ENCODE measurements at places on chromosomes 2 and 18. TPM values are rescaled to one million over a fixed set of nuclear protein-coding genes. Genes with fewer than 3 reads are reported as not detected.

GRCh38 chr2:12858786-12859185 is 142.1 kb downstream of the TRIB2 start:
- DNase-seq, result no peak

COLEC11 gene
- 15.9 TPM for total RNA-seq

- no peak for DNase-seq
Measured at GRCh38 chr2:24082787-24083566, 1.7 kb downstream of the TP53I3 start.

DNA sequence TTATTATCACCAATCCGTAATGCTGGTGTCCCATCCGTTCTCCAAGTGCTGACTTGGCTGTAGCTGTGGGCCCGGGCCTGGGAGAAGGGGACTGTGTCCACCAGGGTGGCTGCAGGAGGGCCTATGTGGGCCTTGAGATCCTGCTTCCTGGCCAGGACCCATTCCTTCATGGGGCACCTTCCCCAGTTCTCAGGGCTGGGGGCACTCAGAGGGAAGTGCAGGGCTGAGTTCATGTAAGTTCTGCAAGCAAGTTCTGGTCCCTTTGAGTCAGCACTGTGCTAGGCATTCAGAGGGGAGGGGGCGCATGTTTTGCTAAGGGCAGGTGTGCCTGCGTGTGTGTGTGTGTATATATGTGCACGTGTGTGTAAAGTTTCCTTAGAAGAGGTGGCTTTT is 94.0 kb downstream of the GLI2 start:
- no peak for DNase-seq

TUBA3D gene
- total RNA-seq, result not detected

DNA sequence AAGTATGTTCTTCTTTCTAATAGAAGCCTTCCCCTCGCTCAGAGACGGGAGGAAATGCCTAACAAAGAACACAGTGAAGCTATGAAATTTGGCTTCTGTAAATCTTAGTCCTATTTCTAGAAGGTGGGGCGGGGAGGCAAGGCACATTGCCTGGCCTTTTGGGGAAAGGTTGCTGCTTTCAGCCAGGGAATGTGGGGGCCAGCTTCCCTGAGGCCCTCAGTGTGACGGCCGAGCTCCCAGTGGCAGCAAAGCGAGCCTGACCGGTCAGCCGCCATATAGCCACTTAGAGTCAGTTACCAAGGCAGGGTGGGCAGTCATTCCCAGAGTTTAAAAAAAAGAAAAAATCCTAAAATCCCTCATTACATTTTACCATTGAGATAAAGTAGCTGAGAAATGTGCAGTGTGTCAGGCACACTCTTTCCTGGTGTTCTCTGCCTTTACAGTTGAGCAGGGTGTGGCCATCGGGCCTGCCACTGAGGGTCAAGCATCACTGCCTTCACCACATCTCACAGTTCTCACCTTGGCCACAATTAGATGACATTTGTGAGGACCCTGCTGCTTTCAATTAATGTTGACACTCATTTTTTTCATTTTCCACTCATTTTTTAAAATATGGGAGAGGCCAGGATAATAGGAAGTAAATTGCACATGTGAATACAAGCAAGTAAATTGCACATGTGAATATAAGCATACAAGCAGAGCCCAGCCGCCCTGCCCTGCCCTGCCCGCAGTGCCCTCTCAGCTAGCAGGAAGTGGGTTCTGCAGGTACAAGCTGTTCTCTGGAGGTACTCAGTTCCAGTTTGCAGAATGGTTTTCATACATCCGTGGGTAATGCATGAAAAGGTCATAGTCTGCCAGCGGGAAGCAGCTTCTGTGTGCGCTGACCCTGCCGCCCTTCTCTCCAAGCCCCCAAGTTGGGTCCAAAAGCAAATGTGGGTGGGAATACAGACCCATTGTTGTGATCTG is 76.9 kb downstream of the WDSUB1 start:
- DNase-seq, result no peak

DNA sequence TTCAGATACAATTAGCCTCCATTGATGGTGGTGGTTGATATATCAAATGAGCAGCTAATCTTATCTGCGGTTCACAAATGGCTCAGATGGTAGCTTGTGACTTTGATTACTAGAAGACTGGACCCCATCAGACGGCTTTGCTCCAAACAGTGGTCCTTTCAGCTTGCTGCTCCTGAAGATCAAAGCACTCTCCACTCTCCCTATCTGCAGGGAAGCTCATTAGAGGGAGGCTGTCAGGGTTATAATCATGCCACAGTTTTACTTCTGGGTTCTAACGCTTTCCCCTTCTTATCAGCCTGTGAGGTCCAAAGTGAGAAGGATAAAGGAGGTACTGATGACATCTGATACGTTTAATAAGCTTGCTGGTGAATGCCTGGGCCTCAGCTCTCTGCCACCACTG is 247.1 kb upstream of the NT5C1B start:
- no peak for DNase-seq

NEURL3 gene
- total RNA-seq, result not detected

CNDP1 gene
- not detected for total RNA-seq

TEX44 gene
- not detected for total RNA-seq

SPATA3 gene
- not detected for total RNA-seq

ITPRID2 gene
- total RNA-seq, result 54.7 TPM

LYPD1 gene
- total RNA-seq, result not detected

DNA sequence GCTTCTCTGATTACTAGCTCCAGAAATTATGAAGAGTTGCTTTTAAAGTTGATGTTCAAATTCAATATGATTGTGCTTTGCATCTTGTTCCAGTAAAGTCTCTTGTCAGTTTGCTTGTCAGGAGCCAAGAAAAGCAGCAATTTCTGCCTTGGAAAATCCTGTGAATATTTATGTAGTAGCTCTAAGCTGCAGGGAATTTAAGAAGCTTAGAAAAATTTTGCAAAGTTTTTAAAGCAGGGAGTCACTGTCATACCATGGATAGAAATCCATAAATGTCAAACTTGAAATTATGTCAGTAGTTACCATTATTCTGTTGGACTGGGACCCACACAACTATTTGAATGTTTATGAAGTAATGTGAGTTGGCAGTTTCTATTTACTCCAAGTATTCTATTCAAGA is 169.3 kb downstream of the TMEM200C start:
- DNase-seq, result no peak

DNA sequence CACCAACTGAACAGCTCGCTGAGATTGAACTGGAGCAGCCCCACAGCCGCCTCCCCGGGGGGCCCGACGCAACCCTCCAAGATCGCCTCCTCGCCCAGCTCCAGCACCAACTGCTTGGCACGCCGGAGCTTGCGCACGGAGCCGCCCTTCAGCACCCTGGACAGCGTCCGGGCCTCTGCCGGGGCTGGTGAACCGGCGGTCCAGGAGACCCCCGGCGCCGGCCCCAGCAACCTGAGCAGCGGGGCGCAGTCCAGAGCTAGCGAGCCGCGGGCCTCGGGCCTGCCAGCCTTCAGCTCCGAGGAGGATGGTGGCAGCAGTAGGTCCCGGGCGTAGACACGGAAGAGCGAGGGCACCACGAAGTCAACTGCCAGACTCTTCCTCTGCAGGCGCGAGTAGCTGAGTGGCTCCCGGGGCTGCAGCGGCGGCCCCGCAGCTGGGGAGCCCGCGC is 1.2 kb downstream of the ALK start:
- no peak for DNase-seq

DNA sequence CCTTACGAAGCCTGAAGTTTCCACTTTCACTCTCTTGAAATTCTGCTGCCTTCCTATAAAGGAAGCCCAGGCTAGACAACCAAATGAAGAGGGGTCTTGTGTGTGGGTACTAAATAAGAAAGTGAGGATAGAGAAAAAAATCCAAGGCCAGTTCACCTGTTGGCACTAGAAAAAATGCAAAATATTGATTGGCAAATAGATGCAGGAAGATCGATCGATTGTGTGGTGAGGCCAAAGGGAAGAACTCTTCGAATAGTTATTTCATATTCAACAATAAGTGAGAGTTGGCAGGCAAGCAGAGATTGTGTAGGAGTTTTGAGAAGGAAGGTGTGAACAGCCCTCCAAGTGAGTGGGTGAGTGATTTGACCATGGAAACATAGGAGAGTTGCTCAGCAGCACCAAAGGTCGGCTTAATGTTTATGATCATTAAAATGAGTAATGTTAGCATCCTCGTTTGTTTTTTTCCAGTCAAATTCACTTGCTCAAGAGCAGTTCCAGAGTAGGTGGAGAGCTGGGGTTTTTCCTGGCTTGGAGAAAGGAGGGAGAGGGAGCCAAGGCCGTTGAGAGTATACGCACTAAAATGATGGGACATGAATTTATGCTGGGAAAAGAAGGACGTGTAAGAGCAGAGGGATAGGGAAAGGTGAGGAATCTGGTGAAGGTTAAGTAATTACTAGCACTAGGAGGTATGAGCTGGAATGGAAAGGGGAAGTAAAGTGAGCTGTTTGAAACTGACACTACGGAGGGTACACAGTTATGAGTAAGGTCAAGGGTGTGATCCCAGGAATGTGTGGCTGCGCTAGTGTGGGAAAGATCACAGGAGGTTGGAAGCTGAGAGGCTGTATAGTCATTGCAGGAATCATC is 1.1 kb upstream of the NAPG start:
- no peak for DNase-seq

DNA sequence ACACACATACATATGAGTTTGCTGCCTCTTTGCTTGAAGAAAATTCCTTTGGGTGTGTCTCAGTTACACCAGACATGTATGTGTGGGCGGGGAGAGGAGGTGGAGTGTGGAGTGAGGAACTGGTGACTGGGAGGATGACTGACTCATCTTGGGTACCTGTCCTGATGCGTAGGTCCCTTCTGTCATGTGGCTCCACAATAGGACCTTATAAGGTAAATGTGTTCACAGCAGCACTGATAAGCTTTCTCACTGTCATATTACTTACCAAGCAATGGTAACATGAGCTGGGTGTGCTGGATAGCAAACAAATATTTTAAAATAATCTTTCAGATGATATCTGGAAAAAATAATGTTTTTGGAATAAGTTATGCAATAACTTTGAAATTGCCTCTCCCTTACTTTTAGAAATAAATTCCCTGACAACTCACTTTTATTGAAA is 45.1 kb downstream of the SLC9A2 start:
- no peak for DNase-seq

GCA gene
- total RNA-seq, result 47.3 TPM

DSG4 gene
- 0.63 TPM for total RNA-seq

ITSN2 gene
- total RNA-seq, result 46.2 TPM

UGT1A6 gene
- total RNA-seq, result not detected

- DNase-seq, result no peak
Measured at GRCh38 chr18:33123862-33124518, 316.5 kb downstream of the CCDC178 start.

All from omental fat pad (tissue), 4 donors.